Activated CD4-positive, alpha-beta T cell treated with anti-CD3 and anti-CD28 coated beads, Interleukin-2, amount 50 U/mL, for 48 hours (primary cell): ENCODE measurements at places on chromosomes 7 and 10.
A peak's percentile ranks its signal among the peaks of the same experiment; 100 is the strongest.

DNA sequence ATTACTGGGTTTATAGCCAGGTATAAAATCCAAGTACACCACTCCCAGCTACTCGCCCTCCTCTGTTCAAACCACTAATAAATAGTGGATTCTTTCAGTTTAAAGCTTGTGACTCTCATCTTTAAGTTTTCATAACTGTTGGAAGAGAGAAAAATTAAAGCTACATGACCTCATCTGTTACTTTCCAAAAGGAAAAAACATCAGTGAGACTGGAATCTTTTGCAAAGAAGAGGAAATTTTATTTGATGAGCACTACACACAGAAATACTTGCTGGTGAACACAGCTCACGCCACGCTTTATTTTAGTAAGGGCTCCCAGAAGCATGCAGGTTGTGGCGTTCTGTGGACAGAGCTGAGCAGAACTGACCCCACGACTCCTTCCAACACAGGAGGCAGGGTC, 527.0 kb upstream of the MGMT start:
- no peak for DNase-seq

- peak; percentile 81 for DNase-seq
These were observed 2.5 kb downstream of the LRCH4 start for GRCh38 chr7:100583132-100584053.

DNA sequence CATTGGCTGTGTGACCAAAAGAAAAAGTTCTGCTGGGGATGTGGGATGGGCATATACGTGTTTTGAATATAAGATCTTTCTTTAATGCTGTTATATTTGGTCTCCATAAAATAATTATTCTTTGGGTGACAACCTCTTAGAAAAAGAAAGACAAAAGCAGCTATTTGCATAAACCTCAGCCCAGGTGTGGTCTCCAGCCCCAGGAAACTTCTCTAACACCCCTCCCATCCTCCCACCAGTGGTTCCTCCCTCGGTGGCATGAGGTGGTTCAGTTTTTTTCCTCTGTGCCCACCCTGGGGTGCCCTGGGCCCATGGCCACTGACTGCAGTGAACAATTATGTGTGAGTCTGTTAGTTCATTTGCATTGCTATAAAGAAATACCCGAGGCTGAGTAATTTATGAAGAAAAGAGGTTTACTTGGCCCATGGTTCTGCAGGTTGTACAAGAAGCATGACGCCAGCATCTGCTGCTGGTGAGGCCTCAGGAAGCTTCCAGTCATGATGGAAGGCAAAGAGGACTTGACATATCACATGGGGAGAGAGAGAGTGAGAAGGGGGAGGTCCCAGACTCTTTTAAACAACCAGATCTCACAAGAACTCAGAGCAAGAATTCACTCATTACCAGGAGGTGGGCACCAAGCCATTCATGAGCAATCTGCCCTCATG, 165.9 kb downstream of the CUX1 start:
- no peak for DNase-seq

DNA sequence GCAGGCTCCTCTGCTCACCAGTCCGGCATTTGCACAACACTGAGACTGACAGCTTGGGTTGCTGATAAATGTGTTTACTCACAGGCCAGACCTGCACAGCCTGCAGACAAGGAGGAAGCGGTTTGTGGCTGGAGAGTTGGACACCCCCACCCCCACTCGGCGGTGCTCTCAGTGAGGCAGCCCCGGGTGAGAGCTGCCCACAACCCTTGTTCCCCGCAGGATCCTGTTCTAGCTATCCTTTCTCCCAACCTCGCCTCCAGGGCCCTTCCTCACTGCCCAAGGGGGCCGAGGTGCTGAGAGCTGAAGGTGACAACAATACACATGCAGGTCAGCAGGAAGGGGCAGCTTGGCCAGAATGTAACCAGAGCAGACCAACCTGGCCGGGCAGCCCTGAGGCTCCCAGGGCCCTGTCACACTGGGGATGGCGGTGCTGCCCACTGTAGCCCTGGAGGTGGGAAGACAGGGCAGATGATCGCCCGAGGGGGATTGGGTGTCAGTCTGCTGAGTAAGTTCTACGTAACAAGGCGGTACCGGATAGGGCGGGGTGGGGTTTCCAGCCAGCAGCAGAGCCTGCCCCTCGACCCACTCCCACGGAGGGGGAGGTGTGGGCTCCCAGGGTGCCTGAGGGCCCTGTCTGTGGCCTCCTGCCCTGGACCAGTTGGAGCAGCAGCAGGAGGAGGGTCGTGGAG, 2.1 kb upstream of the ADAM8 start:
- peak; percentile 68 for DNase-seq

DNA sequence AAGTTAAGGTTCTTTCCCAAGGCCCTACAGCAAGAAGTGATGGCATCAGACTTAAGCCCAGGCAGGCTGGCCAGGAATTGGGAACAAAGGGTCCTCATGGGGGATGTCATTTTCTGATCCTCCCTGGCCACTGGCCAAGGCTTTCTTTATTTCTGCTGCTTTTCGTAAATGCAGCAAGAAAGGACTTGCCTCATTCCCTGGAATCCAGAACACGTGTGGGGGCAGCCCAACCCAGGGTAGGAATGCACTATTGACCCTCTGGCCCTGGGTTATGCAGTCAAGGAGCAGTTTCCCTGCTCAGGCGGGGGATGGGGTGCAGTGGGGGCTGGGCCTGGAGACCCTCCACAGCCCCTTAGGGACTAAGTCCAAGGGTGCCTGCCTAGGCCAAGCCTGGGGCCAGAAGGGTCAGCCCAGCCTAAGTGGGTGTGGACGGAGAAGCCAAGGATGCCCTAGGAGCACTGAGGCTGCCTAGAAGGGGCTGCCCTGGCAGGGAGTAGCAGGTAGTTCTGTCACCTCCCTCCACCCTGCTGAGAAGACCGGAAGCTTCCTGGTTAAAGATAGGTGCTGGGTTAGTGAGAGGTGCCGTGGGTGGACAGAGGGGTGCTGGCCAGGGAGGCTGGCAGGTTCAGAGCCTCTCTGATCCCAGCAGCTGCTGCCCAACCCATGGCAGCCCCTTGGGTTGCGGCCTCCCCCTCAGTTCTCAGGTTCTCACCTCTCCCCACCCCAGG, 179.2 kb downstream of the SH3PXD2A start:
- DNase-seq, result no peak

GRCh38 chr10:69786791-69787190, 14.9 kb upstream of the COL13A1 start:
- no peak for DNase-seq

DNA sequence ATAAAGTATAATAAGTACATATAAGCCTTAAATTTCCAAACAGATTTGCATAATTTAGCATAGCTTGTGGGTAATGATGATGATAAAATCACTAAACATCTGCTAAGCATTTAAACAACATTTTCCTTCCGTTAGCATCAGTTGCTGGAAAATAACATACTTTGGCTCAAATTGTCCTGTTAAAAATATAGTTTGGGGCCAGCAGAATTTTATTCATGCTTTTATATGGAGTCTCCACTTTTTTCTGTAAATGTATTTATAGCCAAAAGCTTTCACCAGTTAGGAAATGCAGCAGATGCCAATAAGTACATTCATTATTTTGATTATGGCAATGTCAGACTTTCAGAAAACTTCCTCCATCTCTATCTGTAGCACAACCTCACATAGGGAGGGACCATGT, 107.2 kb downstream of the CNTNAP2 start:
- no peak for DNase-seq

DNA sequence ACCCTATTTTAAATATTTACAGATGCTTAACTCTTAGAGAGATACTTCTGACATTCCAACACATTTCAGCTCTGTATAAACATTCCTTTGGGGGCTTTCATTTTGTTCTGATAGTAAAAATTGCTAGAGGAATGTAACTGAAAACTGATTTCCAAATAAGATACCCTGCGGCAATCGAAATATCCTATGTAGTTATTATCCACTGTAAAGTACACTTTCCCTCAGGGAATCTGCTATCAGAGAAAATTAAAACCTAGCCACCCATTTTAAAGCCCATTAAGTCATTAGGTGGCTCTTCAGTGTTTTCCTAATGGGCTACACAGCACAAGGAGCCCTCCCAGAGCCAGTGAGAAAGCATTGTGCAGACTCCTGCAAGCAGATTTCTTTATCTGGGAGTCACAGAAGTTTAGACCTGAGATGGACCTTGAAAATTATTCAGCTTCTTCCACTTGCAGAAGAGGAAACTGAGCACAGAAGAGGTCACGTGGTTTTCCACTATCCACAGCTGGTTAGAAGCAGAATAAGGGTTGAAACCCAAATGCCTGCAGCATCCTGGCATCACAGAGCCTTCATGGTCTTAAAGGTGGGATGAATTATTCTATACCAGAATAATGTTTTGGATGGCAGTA, 12.6 kb upstream of the CPVL start:
- DNase-seq, result no peak

DNA sequence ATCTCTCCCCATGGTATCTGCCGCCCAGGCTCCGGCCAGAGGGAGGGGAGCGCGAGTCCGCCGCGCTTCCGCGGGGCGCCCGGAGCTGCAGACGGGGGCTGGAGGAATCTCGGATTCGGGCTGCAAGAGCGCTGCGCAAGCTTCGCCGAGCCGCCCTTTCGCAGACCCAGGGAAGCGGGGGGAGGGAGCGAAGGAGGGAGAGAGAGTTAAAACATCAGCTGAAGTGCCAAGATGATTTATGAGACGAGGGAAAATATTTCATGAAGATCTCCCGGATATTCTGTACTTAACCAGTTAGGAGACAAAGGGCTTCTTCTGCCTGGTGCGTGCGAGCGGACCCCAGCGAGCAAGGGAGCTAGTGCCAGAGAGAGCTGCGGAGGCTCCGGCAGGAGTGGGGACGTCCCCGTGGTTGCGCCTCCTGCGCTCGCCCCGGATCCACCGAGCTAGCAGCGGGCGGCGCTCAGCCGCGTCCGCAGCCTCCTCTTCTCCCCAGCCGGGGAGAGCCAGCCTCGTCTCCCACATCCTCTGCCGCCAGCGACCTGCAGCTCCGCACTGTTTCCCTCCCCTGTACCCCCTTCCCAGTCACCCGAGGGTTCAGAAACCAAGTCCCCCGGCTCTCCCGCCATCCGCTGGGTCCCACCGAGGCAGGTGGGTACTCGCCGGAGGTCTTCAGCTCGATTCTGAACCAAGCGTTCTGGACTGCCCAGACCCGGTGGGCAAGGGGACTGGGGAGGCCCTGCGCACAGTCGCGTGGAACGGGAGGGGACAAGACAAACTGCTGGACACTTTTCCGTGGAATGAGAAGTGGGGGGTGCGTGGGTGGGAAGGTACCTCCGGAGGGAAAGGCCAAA, 1.0 kb upstream of the PAX2 start:
- DNase-seq, result peak; percentile 50

DNA sequence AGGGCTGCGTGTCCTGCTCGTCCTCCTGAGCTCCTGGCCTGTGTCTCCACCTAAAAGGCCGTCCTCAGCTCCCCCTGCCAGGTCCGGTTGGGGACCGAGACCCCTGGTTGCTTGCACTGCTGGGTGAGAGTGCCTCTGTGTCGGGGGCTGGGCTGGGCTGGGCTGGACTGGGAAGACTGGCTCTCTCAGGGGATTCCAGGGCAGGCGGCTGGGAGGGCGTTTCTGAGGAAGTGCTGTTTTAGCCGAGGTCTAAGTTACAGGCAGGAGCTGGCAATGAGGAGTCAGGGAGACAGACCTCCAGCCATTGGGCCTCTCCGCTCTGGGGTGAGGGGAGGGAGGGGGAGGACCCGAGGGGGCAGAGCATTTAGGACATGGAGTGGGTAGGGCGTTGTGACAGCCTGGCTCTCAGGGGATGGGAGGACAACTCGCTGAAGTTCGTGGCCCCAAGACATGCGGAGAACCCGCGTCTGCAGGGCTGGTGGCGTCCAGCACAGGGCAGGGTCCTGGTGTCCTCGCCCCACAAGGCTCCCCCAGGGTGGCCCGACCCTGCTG, 20.9 kb downstream of the FOXK1 start:
- no peak for DNase-seq

GRCh38 chr7:134710854-134711624, 64.4 kb downstream of the BPGM start:
- peak; percentile 55 for DNase-seq

- DNase-seq, result peak; percentile 32
These were observed 65.9 kb downstream of the CLIP2 start for GRCh38 chr7:74355091-74355490.

DNA sequence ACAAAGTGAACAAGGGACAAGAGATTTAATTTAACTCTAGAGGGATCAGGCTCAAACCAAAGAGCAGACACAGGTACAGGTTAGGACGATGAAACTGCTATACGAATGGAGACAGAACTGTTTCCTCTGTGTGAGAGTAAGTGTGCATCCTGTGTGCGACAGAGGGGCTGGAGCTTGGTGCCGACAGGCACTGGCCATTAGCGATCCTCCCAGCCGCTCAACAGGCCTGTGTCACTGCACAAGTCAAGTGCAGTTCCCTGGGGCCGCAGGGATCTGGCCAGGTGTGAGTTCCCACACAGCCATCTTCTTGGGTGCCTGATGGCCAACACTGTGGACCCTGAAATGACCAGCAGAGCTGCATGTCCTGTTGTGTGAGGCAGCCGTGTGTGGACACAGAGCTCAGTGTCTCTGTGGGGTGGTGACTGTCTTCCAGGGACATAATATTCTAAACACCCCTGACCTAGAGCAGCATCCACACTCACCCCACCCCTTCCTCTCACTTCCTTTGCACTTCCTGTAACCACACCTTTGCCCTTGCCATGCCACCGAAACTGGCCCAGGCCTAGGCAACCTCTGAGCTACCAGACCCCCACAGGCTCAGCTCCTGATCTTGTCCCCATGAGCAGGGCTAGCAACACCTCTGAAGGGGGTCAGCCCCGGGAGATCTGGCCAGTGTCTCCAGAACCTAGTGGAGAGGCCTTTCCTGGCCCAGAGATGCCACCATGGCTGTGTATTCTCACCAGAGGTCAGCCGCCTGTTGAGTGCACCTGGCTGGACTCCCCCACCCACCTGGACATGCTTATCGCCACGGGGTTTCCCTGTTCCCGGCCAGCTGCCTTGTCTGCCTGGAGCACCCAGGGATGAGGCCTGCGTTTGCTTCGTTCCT, 11.7 kb upstream of the TBRG4 start:
- DNase-seq, result no peak

DNA sequence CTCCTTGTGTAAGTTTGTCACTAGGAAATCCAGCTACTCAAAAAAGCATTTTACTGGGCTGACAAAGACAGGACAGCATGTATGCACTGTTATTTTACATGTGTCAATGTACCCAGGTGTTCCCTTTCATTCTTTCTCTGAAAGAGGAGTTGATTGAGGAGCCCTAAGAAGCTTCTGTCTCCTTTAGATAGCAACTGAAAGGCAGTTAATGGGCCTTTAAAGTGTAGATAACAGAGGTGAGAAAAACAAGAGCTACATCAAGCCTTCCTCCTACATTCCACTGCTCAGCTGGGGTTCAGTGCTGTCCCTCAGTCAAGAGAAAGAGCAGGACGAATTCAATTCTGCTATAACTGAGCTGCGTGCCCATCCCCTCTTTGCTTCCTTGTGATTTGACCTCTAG, 12.8 kb upstream of the WIPF3 start:
- no peak for DNase-seq

DNA sequence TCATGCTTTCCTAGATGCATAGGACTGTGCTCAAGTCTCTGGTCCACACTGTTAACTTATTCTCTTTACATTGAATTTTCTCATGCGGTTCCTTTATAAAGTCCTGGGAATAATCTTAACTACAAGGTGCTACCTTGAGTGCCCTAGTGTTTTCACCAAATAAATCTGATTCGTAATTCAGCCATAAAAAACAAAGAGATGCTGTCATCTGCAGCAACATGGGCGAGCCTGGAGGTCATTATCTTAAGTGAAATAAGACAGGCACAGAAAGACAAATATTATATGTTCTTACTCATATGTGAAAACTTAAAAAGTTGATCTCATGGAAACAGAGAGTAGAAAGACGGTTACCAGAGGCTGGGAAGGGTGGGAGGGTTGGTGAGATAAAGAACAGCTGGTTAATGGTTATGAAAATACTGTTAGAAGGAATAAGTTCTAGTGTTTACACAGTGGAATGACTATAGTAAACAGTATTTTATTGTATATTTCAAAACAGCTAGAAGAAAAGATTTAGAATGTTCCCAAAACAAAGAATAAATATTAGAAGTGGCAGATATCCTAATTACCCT, 38.3 kb downstream of the NT5C3A start:
- no peak for DNase-seq
